Amniotic stem cell (primary cell): ENCODE measurements at places on chromosomes 2 and 18.

GRCh38 chr2:229901819-229902218 lies 20.0 kb downstream of the TRIP12 start:
- DNase-seq = peak; percentile 18

DNA sequence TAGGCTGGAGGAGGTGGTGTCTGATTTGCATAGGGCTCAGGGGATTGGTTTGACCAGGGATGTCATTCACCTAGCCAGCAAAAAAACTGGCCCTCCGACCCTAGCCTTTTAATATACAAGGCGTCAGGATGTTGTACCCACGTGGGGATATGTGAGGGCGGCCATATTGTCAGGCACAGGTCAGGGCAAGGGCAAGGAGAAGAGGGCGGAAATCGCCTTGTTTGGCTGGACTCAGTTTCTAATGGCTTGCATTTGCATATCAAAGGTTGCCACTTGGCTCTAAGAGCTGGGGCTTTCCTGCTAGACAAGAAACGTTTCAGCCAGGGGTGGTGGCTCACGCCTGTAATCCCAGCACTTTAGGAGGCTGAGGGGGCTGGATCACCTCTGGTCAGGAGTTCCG lies 24.9 kb upstream of the PDCL3 start:
- DNase-seq = no peak

DNA sequence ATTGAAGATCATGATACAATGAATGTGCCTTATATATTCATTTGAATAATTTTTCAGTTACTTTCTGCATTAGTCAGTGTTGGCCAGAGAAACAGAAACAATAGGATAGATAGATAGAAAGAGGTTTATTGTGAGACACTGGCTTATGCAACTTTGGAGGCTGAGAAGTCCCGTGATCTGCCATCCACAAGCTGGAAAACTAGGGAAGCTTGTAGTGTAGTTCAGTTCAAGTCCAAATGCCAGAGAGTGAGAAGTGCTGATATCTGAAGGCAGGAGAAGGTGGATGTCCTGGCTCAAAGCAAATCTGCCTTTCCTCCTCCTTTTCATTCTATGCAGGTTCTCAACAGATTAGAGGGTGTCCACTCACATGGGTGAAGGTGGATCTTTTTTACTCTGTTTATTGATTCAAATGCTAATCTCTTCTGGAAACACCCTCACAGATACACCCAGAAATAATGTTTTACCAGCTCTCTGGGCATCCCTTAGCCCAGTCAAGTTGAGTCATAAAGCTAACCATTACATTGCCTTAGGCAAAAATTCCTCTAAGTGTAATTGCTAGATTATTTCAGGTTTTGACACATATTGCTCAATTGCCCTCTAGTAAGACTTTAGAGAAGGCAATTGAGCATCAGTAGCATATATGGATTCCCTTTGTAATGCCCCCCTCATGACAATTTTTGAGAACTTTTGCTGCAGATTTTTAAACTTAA lies 341.4 kb downstream of the LPIN1 start:
- DNase-seq = peak; percentile 74

- DNase-seq = no peak
These were observed 22.9 kb downstream of the ZNF532 start for GRCh38 chr18:58887613-58887963.

GRCh38 chr2:68287580-68288441 lies 31.9 kb downstream of the CNRIP1 start:
- DNase-seq = no peak

GRCh38 chr2:175034716-175035115 lies 29.5 kb upstream of the CHN1 start:
- no peak for DNase-seq

DNA sequence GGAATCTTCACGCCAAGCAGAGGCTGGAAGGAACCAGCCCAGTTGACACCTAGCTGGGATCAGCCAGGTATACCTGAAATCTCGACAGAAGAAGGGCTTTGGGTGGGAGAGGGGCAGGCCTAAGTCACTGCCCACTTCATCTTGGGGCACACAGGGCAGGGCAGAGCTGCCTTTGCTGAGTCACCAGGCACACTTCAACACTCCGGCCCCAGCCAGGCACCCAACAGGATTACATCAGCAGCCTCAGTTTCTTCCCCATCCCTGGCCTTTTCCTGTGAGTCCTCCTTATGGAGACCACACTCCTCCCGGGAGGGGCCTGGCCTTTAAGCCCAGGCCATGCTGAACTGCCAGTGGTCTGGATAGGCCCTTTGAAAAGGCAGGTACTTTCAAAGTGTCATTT lies 201.7 kb upstream of the HS6ST1 start:
- DNase-seq = no peak

GRCh38 chr18:79625195-79625923 lies 54.2 kb upstream of the CTDP1 start:
- DNase-seq = no peak
